ENCODE measurements at places on chromosomes 12 and 14.
A peak's percentile ranks its signal among the peaks of the same experiment; 100 is the strongest.

DNA sequence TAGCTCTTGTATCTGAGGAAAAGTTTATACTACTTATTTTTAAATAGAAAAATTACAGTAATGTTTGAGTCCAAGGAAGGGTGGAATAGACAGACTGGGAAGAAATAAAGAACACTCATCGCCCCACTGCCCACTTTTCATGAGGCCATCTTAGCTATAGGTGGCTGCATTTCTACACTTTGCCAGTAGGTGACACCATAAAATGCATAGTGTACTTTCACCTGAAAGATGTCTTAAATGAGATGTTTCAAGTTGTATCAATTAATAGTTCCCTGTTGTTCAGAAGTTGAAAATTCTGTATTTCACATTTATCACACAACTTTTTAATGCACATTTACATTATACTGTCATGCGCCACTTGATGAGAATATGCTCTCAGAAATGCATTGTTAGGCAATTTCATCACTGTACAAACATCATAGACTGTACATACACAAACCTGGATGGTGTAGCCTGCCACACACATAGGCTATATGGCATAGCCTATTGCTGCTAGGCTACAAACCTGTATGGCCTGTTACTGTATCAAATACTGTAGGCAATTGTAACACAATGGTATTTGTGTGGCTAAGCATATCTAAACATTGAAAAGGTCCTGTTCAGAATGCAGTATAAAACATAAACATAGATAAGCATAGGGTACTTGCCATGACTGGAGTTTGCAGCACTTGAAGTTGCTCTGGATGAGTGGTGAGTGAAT, 27.6 kb downstream of the PMCH start:
- DNase-seq: no peak

DNA sequence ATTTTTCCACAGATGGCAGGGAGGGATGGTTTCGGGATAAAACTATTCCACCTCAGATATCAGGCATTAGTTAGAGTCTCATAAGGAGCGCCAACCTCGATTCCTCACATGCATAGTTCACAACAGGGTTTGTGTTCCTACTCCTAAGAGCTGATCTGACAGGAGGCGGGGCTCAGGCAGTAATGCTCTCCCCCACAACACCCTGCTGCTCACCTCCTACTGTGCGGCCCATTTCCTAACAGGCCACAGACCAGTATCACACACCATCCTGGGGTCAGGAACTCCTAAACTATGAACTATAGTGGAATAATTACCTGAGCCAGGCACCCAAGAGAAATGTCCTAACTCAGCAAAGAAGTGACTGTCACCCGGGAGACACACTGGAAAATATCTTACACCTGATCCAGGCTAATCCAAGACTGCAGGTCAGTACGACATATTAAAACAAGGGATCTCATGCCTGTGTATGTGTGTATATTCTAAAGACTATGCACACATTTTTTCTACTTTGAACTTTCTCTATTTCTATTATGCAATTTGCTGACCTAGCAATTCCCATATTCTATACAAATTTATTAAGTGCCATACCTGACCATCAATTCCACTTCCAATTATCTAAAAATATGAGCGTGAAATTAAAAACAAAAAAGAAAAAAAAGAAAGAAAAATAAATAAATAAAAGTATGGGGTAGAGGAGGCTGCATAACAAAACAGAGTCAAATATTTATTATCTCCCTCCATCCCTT, 4.7 kb downstream of the NAA25 start:
- no peak for DNase-seq

GRCh38 chr14:102603293-102603907, 11.0 kb downstream of the RCOR1 start:
- no peak for DNase-seq

DNA sequence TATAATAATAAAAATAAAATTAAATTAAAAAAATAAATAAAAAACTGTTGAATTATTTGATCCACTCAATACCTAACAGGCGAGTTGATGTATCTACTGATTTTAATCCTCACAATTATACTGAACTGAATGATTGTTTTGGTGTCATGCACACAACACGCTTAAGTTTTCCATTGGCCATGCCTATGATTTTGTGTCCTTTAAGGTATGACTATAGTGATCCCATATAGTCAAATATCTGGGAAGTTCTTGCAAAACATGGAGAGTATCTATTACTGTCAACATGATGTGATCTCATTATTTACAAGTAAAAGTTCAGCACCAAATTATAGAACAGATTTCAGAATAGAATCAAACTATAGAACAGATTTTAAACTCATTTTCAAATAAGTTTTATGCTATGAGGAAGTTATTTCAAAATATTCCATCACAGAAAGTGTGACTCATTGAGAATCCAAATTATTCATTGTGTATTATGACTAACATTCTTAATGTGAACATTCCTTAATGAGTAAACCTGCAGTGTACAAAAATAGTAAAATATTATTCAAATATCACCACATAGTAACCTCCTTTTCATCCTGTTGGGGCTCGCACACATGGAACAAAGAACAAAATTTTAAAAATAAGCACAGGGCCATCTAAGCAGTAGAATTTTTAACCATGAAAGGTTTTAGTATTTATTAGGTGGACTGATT, 190.4 kb downstream of the SLC25A21 start:
- DNase-seq: no peak

GRCh38 chr14:104288272-104288671, 149.9 kb downstream of the KIF26A start:
- no peak for DNase-seq

DNA sequence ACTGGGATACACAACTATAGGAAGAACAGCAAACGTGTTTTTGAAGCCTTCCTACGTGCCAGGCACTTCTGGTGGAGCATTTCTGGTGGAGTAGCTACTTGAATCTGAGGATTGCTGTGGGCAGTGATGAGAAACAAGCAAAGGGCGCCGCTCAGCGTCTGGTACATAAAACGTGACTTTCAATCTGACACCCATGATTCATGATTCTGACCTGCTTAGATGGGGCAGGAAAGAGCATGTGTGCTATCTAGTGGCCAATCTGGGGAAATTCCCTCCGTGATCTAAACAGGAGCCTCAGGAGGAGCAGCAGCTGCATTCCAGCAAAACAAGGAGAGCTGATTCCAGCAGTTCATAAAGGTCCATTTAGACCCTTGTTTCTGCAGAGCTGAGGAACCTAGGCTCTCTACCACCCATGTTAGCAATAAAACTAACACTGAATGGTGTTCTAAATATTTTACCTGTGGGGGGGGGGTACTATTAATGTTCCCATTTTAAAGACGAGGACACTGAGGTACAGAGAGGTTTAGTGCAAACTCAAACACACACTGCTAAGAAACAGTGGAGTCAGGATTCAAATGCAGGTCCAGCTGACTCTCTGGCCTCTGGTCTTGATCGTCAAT, 37.8 kb downstream of the PAH start:
- no peak for DNase-seq

GRCh38 chr14:29425705-29426482, 501.8 kb downstream of the PRKD1 start:
- DNase-seq: no peak

GRCh38 chr12:121240484-121241101, 30.7 kb downstream of the P2RX4 start:
- DNase-seq: peak; percentile 88

GRCh38 chr14:35385042-35385839, 19.3 kb downstream of the NFKBIA start:
- no peak for DNase-seq
